ENCODE measurements at places on chromosomes 2 and 18.

DNA sequence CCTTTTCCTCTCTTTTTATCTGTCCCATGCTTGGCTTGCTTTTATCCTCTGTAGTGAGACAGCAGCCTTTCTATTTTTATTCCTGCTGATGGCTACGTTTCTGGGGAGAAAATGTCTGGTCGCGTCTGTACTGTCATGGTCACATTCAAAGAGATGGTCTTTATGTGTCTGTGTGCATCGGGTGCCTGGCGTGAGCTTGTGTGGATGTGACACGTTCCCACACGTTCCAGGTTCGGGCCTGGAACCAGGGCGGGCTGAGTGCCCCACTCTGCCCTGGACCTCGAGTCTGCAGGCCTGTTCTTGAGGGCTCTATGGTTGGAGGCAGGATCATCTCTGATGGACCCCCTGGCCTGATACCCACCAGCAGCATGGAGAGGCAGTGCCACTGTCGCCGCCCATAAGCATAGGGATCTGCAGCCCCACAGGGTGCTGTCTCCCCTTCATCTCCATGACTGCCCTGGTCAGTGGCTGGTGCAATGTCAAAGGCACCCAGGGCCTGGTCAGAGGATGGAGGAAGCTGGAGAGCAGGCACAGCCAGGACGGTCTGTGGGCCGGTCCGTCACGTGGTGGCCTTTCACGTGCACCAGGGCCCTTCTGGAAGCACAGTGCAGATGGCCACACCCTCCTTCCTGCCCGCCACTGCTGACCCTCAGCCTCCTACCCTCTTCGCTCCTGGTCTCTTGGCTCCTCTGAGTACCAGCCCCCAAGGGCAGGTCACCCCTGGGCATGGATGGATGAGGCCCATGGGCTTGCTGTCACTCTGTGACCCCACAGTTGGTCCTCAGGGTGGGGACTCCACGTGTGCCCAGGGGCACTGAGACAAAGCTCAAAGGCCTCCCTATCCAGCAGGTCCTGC lies 149.2 kb upstream of the TWIST2 start:
- no peak for DNase-seq

DNA sequence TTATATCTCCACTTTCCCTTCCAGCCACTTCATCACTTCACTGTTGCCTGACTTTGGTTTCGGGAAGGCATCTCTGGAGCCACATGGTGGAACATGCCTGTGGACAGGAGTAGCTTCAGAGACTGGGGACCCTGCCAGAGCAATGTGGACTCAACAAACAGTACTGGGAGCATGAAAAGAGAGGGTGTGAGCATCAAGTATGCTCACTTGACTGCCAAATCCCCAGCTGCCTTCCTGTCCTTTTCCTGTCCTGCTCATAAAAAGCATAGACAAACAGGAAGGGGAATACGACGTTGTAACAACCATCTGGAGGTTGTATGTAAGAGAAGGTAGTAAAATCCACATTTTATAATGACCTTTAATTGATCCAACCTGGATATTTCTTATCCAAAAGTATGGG lies 61.3 kb upstream of the CSRNP3 start:
- DNase-seq, result no peak

DNA sequence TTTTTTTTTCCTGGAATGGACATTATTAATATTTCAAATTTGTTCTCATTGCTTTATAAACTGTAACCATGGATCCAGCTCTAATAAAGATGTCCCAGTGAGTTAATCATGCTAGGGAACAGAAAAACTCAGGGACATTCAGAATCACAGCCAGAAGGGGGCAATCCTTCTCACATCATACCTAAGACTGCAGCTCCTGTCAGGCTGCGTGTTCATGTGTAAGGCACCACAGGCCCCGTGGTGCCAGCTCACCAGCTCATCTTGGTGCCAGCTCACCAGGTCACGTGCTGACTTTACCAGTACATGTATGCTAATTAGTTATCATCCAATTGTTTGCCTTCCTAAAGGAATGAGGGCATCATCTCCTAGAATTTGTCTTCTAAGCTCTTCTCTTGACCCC lies 84.7 kb upstream of the NEDD4L start:
- DNase-seq, result no peak

DNA sequence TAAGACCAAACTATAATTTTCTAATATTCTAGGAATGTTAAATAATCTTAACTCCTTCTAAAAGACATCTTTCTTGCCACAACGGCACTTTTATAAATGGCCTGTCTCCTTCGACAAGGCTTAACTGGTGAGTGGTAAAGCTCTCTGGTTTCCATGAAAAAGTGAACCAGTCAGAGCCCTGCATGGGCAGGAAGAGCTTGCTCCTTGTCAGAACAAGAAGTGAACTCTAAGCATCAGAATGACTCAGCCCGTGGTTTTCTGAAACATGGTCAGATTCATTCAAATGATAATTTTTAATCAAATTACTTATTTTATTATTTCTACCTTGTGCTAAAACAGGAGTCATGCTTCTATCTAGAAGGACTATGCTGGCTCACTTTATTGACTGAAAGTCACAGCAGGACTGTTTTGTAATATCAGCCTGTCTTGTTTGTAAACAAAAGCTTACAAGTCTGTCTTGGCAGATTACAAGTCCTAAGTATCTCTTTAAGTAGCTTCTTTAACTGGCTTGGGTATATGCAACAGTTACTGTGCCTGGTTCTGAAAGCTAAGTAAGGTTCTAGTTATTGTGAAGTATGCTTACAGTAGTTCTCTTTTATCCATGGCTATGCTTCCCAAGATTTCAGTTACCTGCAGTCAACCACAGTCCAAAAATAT lies 245.4 kb downstream of the NAPG start:
- DNase-seq, result no peak

GRCh38 chr2:197207598-197207997 lies 103.0 kb downstream of the ANKRD44 start:
- DNase-seq, result no peak

Data from left ventricle myocardium superior (tissue), 1 donor.